ENCODE measurements at places on chromosomes 1 and 21. TPM values are rescaled to one million over a fixed set of nuclear protein-coding genes. Genes with fewer than 3 reads are reported as not detected.

DNA sequence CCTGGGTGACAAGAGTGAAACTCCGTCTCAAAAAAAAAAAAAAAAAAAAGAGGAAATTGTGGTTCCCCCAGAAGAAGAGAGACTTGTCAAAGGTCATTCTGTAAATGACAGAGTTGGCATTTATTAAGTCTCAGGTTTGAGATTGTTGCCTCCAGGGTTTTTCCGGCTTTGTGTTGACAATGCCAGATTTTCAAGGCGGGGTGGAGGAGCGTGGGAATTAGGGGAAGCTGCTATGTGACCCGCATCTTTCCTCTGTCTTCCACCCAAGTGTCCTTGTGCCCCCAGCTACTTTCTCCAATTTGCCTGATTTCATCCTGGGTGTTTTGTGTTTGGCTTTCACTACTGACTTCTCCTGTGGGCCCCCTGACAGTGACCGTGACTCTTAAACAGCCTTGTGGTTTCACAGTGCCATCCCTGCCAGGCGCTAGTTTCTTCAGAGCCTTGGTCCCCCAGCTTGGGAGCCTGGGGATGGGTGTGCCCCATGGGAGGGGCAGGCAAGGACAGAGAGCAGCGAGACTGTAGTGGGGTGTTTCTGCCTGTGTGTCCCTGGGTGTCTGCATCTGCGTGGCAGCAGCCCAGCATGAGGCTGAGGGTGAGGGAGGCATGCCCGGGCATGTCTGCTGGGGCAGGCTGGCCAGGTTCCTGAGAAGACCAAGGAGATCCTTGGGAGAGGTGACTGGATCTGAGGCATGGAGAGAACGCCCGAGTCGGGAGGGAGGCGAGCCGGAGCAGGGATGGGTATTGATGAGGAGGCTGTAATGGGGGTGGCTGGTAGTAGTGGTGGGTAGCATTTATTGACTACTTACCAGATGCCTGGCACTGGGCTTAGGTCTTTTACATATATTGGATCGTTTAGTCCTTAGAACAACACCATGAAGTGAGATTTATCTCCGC is 46.3 kb downstream of the IER5 start:
- H3K27me3 ChIP-seq, result peaks cover 6% of the 10 kb centered on the region
- peak overlapping the region; percentile 63 for H3K4me3 ChIP-seq
- H3K27ac ChIP-seq, result peak overlapping the region; percentile 93
- H3K36me3 ChIP-seq, result no peaks in the 10 kb centered on the region
- H3K4me1 ChIP-seq, result peaks cover 65% of the 10 kb centered on the region
- peak; percentile 83 for DNase-seq

TSPEAR gene
- not detected for total RNA-seq

POU2F1 gene
- total RNA-seq, result 23.6 TPM

DNA sequence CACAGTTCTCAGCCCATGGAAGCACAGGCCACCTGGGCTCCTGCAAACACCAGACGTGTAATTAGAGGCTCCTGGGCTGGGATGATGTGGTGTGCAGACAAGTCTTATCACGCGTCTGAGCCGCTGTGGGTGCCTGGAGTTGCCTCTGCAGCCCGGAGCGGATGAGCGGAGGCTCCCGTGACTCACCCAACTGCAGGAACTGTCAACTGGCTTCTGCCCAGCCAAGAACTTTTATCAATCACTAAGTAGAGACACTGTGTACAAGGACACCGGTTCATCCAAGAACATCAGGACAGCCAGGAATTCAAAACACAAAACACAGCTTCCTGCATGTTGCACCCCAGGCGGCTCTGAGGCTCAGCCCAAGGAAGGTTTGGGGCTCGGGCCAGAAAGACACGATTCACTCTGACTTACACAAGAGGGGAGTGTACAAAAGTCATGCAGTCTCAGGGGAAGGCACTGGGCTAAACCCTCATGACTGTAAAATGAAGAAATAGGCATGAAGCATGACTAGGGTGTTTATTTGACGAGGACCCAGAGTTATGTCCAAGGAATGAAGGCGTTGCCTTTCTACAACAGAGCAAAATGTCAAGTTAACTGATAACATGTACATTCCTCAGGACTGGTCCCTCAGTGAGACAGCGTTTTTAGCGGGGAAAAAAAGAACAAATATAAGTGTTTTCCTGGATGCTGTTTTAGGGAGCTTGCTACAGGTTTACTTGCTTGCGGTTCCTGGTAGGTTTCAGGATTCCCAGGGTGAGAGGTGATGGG is 21.1 kb downstream of the ERRFI1 start:
- DNase-seq, result no peak
- H3K27ac ChIP-seq, result no peak overlapping the region
- no peaks in the 10 kb centered on the region for H3K4me1 ChIP-seq
- H3K4me3 ChIP-seq, result no peak overlapping the region

GRCh38 chr1:230725256-230726012 is 11.5 kb upstream of the AGT start:
- no peaks in the 10 kb centered on the region for H3K36me3 ChIP-seq
- H3K4me3 ChIP-seq, result no peak overlapping the region
- H3K27ac ChIP-seq, result no peak overlapping the region
- H3K27me3 ChIP-seq, result peaks cover 3% of the 10 kb centered on the region

GRCh38 chr21:45363921-45364467 is 41.0 kb upstream of the COL18A1 start:
- no peak overlapping the region for H3K4me3 ChIP-seq
- H3K36me3 ChIP-seq, result no peaks in the 10 kb centered on the region
- H3K4me1 ChIP-seq, result peaks cover 7% of the 10 kb centered on the region
- H3K27ac ChIP-seq, result no peak overlapping the region
- H3K27me3 ChIP-seq, result peaks cover 3% of the 10 kb centered on the region

OR2L5 gene
- not detected for total RNA-seq

DNA sequence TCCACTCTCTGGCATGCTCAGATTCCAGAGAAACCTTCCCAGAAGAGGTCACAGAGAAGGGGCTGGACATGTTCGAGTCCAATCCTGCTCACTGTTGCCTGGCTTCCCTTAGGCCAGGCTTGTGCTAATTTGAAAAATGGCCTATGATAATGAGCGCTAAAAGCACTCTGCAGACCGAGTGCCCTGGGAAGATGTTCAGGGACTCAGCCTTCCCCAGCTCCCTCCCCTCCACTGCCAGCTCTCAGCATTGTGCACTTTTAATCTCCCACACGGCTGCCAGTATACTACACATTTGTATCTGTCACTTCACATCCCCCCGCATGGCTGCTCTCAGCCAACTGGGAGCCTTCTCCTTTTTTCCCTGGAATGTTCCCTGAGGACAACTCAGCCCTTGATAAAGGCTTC is 24.1 kb downstream of the FAM163A start:
- no peak overlapping the region for H3K27ac ChIP-seq
- H3K4me3 ChIP-seq, result no peak overlapping the region
- DNase-seq, result no peak
- H3K4me1 ChIP-seq, result no peaks in the 10 kb centered on the region

HHIPL2 gene
- not detected for total RNA-seq

DNA sequence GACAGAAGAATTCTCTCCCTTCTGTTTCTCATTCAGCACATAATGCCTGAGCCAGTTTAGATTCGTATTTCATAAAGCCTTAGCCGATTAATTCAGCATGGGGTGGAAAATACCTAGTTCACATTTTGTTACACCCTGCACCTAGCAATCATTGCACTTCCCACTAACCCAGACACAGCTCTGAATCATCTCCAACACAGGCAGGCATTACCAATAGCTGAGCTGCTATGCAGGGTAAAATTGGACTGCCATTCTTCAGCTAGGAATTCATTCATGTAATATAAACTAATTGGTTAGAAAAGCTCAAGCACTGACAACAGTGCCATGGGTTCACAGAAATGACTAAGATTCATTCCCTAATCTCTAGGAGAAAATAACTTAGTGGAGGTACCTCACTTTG is 26.9 kb upstream of the NKAIN1 start:
- H3K36me3 ChIP-seq, result peaks cover 49% of the 10 kb centered on the region
- H3K4me3 ChIP-seq, result no peak overlapping the region
- H3K27ac ChIP-seq, result no peak overlapping the region
- no peak for DNase-seq
- H3K27me3 ChIP-seq, result no peaks in the 10 kb centered on the region

DNA sequence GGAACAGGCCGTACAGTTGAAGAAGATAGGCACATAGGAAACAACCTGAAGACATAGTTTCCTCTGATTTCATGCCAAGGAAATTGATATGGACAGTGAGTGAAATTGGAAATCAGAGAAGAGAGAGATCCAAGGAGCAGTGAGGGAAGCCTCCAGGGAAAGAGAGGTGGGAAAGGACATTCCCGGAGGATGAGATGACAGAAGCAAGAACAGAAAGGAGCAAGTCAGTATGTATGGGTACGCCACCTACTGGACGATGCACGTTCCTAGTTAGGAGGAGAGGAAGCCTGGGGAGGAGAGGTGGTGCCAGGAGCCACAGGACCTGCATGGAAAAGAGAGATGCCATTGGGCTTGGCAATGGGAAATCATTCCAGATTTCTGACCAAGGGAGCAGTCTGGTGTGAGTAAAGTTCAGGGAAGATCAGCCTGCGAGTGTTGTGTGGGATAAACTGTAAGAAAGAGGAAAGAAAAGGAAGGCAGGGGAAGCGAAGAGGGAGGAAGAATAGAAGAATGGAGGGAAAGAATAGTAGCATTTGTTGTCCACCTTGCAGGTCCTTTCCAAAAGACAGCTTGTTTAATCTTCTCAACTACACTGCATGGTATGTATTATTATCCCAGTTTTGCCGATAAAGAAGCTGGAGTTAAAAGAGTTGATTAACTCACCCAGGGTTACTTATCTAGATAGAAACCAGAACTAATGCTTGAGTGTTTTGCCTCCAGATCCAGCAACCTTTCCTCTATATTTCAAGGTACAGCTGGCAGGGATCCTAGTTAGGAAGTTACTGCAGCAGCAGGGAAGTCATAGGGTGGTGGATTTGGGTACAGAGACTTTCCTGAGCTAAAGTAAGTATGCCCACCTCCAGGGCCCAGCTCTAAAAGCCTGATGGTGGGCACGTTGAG is 27.4 kb downstream of the C1orf116 start:
- no peak overlapping the region for H3K4me3 ChIP-seq
- H3K27me3 ChIP-seq, result peaks cover 3% of the 10 kb centered on the region
- peak; percentile 62 for DNase-seq
- no peaks in the 10 kb centered on the region for H3K36me3 ChIP-seq
- no peaks in the 10 kb centered on the region for H3K4me1 ChIP-seq
- H3K27ac ChIP-seq, result no peak overlapping the region

DNA sequence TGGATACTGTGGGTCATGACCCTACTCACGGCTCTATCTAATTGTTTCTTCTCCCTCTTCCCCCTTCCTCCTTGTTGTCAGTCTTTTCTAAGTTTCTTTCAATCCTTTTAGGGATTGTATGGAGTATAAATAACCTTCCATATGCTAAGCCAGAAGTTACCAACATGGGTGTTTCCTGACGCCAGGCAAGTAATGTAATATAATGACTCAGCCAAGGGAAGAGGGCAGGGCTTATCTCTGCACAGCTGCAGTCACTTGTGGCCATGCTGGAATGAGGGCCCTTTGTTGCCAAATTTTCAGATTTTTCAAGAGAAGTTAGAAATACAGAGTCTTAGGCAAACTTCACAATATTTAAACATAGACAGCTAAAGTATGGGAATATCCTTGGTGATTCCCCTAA is 194.6 kb downstream of the ST6GALNAC3 start:
- peak; percentile 23 for DNase-seq
- peak overlapping the region; percentile 71 for H3K27ac ChIP-seq
- H3K27me3 ChIP-seq, result no peaks in the 10 kb centered on the region
- no peaks in the 10 kb centered on the region for H3K36me3 ChIP-seq
- H3K4me3 ChIP-seq, result no peak overlapping the region
- H3K4me1 ChIP-seq, result peaks cover 45% of the 10 kb centered on the region

DNA sequence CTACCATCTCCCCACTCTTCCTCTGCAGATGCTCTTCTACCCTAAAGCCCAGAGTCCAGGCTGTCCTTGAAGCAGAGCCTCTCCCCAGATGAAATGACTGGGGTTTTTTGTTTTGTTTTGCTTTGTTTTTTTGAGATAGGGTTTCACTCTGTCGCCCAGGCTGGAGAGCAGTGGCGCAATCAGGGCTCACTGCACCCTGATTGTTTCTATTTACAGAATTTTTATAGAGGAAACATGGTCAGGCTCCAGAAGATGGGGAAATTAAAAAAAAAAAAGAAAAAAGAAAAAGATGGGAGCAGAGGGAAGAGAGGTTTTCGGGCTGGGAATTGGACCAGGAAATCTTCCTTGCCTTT is 43.7 kb upstream of the ZNF281 start:
- H3K36me3 ChIP-seq, result no peaks in the 10 kb centered on the region
- H3K27me3 ChIP-seq, result no peaks in the 10 kb centered on the region
- DNase-seq, result no peak
- H3K4me3 ChIP-seq, result no peak overlapping the region

DNA sequence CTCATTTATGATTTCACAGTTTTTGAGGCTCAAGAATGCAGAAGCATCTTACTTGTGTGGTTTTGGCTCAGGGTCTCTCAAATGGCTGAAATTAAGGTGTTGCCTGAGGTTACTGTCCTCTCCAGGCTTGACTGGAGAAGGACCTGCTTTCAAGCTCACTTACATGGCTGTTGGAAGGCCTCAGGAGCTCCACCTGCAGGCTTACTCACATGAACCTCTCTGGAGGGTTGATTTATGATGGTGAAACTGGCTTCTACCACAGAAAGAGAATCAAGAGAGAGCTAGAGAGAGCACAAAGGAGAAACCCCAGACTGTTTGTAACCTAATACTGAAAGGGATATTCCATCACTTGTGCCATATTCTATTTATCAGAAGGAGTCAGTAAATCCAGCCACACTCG is 6.2 kb upstream of the KCNK2 start:
- H3K27me3 ChIP-seq, result peaks cover 21% of the 10 kb centered on the region
- peak; percentile 10 for DNase-seq
- no peak overlapping the region for H3K27ac ChIP-seq
- H3K36me3 ChIP-seq, result no peaks in the 10 kb centered on the region
- H3K4me1 ChIP-seq, result no peaks in the 10 kb centered on the region

GRCh38 chr1:56577406-56578137 is 1.8 kb downstream of the PLPP3 start:
- no peak for DNase-seq
- no peak overlapping the region for H3K4me3 ChIP-seq
- no peaks in the 10 kb centered on the region for H3K36me3 ChIP-seq
- peaks cover 4% of the 10 kb centered on the region for H3K4me1 ChIP-seq
- peaks cover 45% of the 10 kb centered on the region for H3K27me3 ChIP-seq
- no peak overlapping the region for H3K27ac ChIP-seq

- peaks cover 2% of the 10 kb centered on the region for H3K27me3 ChIP-seq
- no peak overlapping the region for H3K4me3 ChIP-seq
- H3K4me1 ChIP-seq, result no peaks in the 10 kb centered on the region
These were observed 334.2 kb upstream of the CAMK1G start for GRCh38 chr1:209249280-209249670.

DNA sequence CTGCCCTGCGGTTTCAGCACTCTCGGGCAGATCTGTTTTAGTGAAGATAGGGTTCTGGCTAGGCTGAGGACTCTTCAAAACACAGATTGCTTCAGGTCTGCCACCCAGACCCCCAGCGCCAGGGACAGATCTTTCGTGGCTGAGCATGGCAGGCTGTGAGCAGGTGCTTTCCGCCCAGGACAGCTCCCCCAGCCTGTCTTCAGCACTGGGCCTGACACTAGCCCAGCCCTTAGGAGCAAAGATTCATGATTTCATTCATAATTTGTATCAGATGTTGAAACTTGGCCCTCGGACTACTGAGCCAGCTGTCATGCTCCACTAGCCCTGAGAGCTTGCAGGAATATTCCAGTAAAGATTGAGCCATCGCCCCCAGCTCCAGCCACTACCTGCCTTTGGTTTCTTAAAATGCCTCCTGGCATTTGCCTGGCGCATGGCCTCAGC is 5.9 kb downstream of the ADPRS start:
- H3K27me3 ChIP-seq, result no peaks in the 10 kb centered on the region
- DNase-seq, result no peak
- peak overlapping the region; percentile 46 for H3K27ac ChIP-seq
- H3K4me1 ChIP-seq, result peaks cover 8% of the 10 kb centered on the region
